ENCODE measurements at places on chromosomes 5 and 9.

- no peak for DNase-seq
These were observed 132.1 kb downstream of the PCSK1 start for GRCh38 chr5:96300976-96301375.

DNA sequence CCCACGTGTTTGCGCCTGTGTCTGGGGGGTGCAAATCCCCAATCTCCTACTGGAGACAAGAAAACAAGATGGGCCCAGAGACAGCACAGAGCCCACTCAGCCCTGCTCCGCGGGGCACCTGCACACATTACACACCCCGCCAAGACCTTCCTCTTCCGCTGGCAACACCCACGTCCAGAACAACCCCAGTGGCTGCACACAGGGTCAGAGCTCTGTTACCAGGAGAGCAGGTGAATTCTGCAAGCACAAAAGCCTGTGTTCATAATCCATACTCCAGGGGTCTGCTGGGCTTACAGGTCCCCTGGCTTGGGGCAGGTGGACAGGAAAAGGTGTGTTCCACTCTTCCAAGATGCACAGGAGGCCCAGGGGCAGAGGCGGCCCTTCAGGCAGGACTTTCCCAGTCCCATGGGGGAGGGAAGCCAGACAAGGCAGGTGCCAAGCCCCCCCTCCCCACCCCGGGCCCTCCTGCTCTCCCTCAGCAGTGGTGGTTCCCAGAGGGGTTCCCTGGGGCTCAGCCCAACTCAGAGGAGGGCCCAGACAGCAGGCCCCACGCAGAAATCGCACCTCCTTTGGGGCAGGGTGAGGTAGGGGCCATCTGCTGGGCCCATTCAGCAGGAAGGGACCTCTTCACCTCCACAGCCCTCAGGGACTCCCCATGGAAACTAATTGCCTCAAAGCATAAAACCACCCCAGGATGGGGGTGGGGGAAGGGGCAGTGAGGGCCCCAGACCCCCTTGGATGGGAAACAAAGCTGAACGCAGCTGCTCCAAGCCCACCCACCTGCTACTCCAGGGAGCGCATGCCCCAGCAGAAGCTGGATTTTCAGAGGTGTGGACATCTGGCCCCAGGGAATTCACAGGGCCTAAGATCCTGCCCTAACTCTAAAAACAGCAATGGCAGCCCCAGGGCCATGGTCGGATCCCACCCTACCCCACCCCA is 105.3 kb downstream of the VAV2 start:
- no peak for DNase-seq

DNA sequence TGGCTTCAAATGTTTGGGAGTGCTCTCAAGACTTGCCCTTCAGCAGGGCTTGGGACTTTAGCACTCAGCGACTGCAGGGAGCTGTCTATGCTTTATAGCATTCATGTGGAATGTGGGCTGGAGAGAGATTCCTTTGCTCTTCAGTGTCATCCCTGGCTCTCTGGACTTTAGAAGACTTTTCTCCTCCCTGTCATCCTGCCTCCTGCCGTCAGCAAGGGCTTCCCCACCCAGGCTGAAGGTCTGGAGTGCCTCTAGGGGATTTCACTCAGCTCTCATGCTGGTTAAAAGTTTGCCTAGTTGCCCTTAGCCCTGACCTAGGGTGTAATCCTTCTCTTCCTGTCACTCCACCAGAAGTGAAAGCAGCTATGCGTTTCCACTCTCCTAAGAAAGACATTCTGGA is 210.9 kb downstream of the FRMD3 start:
- no peak for DNase-seq

DNA sequence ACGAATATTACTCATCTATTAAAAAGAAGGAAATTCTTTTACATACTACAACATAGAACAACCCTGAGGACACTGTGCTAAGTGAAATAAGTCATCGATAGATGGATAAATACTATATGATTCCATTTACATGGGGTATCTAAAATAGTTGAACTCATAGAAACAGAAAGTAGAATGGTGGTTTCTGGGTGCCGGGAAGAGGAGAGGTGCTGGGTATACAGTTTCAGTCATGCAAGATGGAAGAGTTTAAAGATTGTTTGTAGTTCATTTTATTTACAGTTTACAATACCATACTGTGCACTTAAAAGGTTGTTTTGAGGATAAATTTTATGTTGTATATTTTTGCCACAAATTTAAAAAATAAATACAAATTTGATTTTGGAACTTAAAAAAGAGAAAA is 267.5 kb upstream of the ITGA1 start:
- DNase-seq, result no peak

DNA sequence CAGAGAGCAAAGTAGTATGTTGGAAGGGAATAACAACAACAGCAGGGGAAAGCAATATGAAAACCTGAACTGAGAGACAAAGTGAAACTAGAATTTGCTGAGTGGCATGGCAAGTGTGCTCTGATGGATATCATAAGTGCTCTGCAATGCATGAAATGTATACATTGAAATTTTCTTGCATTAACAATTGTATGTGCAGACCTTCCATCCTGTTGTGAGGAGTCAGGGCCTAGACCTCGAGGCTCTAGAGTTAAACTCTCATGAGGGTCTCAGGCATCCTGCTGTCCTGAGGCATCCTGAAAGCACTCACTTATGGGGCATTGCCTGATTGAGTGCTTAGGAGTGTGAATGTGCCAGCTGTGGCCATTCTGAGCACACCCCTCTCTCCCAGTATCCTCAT is 1.1 kb downstream of the ECM2 start:
- no peak for DNase-seq

DNA sequence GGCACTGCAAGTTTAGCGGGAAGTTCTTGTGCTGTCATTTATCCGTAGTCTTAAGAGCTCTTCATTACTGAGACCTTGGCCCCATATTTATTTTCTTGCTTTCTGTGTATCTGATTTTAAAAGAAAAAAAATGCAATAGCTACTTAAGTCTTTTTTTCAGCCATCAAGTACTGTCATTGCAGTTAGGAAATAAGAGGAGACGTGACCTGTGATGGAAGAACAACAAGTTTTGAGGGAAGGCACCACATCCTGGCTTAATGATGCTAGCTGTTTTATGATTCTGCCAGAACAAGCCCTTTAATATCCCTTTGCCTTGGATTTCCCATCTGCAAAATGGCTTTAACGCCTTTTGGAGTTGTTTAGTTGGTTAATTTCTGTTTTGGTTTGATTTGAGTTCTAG is 3.8 kb downstream of the RGMB start:
- no peak for DNase-seq

DNA sequence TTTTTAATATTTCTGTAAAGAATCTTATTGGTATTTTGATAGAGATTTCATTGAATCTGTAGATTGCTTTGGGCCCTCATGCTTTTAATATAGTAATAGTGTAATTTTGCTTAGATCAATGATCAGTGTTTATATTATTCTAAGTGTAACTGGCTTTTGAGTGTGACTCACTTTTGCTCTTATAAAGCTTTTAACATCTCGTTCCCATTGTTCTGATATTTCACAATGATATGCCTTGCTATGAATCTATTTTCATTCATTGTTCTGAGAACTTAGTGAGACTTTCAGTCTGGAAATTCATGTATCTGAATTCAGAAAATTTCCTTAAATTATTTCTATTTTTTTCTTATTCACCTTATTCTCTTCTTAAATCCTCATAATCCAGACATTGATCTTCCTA is 13.5 kb upstream of the MAMDC2 start:
- no peak for DNase-seq

DNA sequence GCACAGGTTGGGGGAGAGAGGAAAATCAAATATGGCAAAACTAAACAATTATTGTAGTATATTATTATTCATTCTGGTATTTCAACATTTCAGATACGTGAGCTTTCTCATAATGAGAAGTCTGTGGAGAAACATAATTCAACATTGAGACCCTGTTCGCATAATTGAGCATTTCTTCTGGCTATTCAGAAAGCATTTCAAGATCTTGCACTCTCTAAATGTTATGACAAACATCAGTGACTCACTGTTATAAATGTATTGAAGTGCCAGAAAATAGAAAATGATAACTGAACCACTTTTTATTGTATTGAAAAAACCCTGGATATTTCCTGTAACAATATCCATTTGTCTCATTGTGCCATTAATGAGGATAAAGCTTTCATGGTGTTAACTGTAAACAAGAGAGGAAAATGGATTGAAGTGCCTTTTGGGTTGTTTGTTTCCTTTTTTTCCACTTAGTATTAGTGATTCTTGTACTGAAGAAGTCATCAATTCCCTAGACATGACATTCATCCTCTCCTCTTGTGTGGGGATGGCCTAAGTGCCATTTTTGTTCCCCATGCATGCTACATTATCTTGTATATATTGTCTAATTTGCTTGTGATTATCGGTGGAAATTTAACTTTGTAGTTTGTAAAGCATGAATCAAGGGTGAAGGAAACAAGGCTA is 124.6 kb downstream of the CAMK4 start:
- no peak for DNase-seq

DNA sequence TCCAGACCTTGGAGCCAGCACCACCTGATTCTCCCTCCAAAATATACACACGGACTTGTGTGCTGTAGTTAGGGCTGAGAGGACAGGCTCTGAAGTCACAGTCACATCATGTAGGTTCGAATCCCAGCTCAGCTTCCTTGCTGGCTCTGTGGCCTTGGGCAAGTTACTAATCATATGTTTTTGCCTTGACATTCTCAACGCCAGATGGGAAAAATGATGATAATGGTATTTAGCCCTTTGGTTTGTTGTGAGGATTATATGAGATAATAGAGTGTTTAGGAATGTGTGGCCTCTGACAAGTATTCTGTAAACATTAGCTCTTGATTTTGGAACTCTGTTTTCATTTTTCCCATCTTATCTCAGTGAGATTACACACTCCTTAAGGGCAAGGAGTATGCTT is 72.5 kb downstream of the PLAC8L1 start:
- DNase-seq, result no peak

DNA sequence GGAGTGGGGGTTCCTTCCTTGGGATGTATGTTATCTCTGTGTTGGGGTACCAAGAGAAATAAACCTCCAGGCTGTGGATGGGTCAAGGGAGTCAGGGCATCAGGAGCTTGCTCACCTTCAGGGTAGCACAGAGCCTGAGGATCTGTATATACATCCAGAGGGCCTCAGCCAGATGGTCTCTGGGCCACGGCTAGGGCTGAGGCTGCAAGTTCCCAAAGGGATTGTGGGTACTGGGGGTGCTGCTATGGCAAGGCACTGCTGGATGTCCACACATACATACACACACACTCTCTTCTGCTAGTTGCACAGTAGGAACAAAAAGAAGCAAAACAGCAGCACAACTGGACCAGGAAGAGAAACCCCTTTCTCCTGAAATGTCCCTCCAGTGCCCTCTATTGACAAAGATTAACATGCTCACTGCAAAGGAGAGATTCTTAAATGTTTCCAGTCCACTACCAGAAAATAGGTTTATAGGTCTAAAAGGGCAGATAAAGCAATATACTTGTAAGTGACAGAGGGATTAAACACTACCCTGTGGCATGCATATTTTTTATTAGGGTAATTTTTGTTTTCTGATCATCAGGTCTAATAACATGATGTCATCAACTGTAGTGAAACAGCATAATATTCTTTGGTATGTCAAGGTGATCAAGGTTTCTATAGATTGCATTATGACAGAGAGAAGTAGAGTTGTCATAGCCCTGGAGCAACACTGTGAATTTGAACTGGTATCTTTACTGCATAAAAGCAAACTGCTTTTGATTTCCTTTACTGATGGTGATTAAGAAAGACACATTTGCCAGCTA is 56.3 kb upstream of the KCNN2 start:
- DNase-seq, result no peak

DNA sequence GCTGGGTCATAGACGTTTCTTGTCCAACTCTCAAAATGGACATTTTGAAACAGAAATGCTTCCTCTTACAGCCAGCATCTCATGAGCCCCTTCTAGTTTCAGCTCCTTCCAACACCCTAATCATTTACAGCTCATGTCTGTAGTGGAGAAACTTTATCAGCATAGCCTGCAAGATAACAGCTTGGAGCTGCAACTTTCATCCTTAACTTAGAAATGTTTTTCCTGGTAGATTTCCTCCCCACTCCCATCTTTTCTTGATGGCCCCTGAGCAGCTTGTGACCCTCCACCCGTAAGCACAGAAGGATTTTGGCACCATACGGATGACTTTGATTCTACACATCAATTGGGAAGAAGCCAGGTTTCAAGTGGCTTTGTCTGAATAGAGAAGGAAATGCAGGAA is 53.5 kb upstream of the TGFBR1 start:
- DNase-seq, result no peak

DNA sequence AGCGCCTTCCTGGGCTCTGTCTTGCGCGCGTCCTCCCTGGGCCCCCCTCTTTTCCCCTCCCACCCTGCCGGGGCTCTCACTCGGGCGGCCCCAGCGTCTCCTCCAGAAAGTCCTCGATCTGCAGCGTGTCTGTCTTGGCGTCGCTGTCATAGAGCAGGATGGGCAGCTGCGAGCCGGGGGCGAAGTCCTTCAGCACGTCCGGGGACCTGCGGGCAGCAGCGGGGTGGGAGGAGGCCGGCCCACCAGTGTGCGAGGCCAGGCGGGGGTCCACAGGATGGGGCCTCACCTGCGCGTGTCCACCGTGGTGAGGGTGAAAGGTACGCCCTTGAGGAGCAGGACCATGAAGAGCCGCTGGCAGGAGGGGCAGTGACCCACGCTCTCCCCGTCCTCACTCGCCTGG is 1.0 kb downstream of the CLIC3 start:
- no peak for DNase-seq

- no peak for DNase-seq
These were observed 71.8 kb downstream of the SYK start for GRCh38 chr9:90873422-90873821.

DNA sequence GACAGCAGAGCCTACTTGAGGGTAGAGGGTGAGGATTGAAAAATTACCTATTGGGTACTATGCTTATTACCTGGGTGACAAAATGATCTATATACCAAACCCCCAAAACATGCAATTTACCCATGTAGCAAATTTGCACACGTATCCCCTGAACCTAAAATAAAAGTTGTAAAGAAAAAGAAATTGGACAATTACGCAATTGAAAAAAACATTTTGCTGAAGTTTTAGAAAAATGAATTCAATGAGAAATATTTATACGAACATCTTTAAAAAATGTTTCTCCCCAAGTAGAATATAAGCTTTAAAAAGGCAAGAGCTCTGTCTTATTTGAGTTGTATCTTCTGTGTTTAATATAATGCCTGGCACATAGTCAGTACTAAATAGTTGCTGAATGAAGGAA is 30.3 kb upstream of the TRAF1 start:
- no peak for DNase-seq

DNA sequence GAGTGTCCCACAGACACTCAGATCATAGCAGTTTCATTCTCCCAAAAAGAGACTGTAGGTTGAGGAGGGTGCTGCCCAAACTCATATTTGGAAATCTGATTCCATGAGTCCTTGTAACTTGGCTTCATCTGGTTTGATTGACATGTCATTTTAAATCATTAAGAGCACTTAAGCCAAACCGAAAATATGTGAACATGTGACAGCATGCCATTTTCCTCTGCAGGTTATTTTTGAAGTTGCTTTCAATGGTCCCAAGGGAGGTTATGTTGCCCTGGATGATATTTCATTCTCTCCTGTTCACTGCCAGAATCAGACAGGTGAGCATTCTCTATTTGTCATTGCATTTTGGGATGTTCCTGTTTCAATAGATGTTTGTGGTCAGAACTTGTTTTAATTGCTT is 87.6 kb downstream of the MAMDC2 start:
- DNase-seq, result no peak

GRCh38 chr5:179289756-179290385 is 55.4 kb downstream of the ADAMTS2 start:
- DNase-seq, result peak; percentile 8
